ENCODE measurements at places on chromosomes 4 and X. TPM values are rescaled to one million over a fixed set of nuclear protein-coding genes. Genes with fewer than 3 reads are reported as not detected.

- no peak overlapping the region for H3K4me3 ChIP-seq
- H3K36me3 ChIP-seq, result no peaks in the 10 kb centered on the region
- H3K27me3 ChIP-seq, result no peaks in the 10 kb centered on the region
- H3K27ac ChIP-seq, result no peak overlapping the region
- H3K4me1 ChIP-seq, result peaks cover 5% of the 10 kb centered on the region
- DNase-seq, result no peak
Measured at GRCh38 chr4:94931626-94932025, 173.9 kb downstream of the BMPR1B start.

DNA sequence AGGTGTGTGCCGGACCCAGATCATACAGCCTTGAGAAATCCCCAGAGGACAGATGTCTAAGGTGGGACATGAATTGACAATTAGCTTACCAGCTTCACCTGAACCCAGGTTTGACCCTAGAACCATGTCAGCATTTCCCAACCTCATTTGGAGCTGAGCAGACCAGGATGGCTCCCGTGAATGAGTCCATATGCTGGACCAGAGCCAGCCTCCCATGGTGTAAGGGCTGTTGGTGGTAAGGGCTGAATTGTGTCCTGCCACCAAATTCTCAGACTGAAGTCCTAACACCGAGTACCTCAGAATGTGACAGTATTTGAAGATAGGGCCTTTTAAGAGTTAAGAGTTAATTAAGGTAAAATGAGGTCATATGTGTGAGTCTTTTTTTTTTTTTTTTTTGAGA, 88.3 kb downstream of the SLC34A2 start:
- no peaks in the 10 kb centered on the region for H3K36me3 ChIP-seq
- no peaks in the 10 kb centered on the region for H3K4me1 ChIP-seq
- H3K4me3 ChIP-seq, result no peak overlapping the region
- H3K27me3 ChIP-seq, result peaks cover 2% of the 10 kb centered on the region
- no peak for DNase-seq

DNA sequence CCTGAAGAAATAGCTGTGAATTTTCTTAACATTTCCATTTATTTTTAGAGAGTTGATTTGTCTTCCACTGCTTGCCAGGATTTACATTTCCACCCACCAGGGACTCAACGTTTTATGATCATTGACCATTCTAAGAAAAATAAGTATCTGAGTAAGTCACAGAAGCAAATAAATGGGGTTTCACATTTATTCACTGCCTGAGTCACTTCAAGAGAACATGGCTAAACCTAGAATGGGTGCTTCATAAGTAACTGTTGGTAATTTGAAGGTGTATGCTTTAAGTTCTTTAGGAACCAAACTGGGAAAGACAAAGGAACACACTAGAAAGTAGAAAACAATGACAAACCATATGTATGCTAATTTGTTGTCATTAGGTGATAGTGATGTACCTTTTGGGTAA, 43.2 kb upstream of the GRIA3 start:
- no peak for DNase-seq
- H3K27me3 ChIP-seq, result no peaks in the 10 kb centered on the region
- peaks cover 2% of the 10 kb centered on the region for H3K4me1 ChIP-seq
- no peak overlapping the region for H3K4me3 ChIP-seq
- H3K27ac ChIP-seq, result no peak overlapping the region

Gene NLGN3
- total RNA-seq, result 4.5 TPM

Gene MORC4
- total RNA-seq, result 17.0 TPM

Gene FHL1
- total RNA-seq, result 2,023 TPM

Gene KLHL15
- 6.0 TPM for total RNA-seq
